ENCODE measurements at places on chromosomes 13 and 19.

DNA sequence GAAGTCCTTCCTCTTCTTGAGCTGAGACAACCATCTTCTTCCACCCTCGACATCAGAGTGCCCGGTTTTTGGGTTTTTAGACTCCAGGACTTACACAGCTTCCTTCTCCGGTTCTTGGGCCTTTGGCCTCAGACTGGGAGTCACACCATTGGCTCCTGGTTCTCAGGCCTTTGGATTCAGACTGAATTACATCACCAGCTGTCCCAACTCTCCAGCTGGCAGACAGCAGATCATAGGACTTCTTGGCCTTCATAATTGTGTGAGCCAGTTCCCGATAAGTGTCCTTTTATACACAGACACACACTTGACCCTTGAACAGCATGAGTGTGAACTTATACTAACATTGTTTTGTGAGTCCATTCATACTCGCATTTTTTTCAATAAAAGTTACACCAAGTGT, 166.0 kb upstream of the UBL3 start:
- no peak for DNase-seq

DNA sequence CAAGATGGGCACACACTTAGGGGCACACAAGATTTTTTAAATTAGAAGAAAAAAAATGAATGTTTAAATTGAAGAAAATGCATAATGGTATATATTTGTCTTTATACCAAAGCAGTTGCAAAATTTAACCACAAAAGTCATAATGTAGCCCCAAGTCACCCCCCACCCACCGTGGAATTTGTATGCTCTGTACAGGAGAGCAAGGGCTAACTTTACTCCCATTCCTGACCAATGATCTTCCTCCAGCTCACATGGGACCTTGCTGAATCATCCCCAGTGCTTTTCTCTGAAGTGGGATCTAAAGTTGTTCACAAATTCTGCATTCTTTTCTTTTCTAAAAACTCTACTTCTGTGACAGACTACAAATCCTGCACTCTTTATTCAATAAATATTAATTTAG, 597.0 kb downstream of the UQCRFS1 start:
- DNase-seq, result no peak

- DNase-seq, result no peak
Measured at GRCh38 chr13:99015606-99016490, 38.0 kb upstream of the DOCK9 start.

GRCh38 chr13:43357564-43357963, 334.2 kb downstream of the DNAJC15 start:
- DNase-seq, result no peak

- DNase-seq, result no peak
Measured at GRCh38 chr13:25351404-25351803, 20.4 kb upstream of the ATP8A2 start.

- DNase-seq, result no peak
Measured at GRCh38 chr13:94324767-94325540, 154.5 kb downstream of the DCT start.

GRCh38 chr19:13622766-13623715, 116.8 kb upstream of the CACNA1A start:
- DNase-seq, result no peak

DNA sequence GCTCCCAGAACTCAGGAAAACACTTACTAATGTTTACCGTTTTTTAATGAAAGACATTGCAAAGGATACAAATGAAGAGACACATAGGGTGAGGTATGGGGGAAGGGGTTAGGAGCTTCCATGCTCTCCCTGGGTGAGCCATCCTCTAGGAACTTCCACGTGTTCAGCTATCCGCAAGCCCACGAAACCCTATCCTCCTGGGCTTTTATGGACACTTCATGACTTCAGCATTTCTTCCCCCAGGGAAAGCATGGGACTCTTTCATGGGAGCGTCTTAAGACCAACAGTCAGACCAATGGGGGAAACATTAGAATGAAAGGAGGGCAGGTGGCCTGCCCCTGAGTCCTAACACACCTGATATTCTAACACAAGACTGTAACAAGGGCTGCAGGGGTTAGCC, 6.6 kb upstream of the ESD start:
- DNase-seq, result no peak

DNA sequence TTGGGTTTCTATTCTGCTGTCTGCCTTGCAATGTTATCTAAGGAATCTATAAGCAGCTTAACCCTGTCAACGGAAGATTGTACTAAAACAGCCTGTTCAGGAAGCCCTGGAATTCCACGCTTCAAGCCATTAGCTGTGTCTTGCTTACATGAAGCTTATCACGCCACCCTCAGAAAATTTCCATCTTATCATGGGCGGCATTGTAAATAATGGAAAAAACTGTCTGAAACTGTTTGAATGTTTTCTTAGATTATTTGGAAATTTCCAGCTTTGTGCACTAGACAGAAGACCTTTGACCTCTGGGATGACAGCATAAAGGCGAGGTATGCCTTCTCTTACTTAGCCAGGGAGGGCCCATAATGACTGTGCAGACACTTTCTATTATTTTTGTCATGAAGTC, 319.7 kb downstream of the KCNRG start:
- DNase-seq, result no peak

DNA sequence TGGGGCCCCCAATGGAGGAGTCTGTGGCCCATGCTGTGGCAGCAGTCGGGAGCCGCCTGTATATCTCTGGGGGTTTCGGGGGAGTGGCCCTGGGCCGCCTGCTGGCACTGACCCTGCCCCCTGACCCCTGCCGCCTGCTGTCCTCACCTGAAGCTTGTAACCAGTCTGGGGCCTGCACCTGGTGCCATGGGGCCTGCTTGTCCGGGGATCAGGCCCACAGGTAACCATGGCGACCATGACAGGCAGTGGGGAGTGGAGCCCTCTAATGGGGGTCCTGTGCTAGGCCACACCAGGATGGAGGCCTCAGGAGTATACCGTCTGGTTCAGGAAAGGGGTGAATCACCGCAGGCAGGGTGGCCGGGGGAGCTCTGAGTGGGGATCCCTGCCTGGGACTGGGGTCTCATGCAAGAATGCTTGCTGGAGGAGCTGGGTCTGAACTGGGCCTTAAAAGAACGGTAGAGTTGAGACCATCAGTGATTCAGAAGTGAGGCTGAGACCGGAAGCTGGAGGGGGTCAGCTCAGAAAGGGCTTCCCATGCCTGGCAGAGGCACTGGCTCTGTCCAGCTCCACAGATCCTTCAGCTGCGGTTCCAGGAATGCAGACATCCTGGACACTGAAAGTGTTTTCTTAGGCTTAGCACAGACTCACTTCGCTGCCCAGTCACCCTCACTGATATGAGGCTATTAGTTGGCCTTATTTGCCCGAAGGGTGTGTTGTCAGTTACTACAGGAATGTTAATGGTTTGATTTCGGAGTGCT, 29.1 kb downstream of the CNFN start:
- DNase-seq, result no peak

GRCh38 chr13:33624253-33624652, 193.7 kb upstream of the RFC3 start:
- no peak for DNase-seq

GRCh38 chr19:18501832-18502231, 20.0 kb downstream of the ELL start:
- DNase-seq, result no peak

DNA sequence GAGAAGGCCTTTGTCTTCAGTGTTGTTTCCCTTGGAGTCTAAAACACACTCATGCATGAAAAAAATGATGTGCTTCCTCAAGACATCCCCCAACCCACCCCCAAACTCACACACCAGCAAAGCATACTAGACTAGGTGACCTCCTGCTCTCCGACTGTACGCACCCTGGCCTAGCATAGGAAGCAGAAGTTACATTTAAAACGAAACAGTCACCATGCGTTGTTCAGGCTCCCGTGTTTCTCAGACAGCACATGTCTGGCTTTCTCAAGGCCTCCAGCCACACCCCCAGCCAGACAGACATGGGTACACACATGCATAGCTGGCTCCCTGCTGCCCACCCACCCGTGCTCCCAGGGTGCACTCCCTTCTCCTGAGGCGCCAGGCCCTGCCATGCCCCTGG, 28.7 kb upstream of the C1QTNF9 start:
- no peak for DNase-seq

GRCh38 chr13:51858433-51859247, 3.1 kb upstream of the CCDC70 start:
- DNase-seq, result no peak

DNA sequence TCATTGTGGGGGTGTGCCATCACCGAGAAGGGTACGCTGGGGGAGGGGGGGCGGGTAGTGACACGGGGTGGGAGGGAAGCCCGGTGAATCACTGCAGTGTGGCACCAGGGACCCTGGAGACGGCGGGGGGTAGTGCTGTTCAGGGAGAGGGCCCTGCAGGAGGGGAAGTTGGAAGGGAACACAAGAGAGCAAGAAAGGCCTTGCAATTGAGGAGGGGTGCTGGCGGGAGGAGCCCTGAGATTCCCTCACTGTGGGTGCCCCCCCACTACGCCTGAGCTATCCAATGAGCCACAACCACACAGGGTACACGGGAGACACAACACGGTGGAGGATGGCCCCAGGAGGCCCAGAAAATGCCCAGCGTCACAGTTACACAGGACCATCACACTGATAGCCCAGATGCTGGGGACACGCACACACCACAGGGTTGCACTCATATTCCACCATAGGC, 516 bp upstream of the ATP1A3 start:
- peak; percentile 46 for DNase-seq

DNA sequence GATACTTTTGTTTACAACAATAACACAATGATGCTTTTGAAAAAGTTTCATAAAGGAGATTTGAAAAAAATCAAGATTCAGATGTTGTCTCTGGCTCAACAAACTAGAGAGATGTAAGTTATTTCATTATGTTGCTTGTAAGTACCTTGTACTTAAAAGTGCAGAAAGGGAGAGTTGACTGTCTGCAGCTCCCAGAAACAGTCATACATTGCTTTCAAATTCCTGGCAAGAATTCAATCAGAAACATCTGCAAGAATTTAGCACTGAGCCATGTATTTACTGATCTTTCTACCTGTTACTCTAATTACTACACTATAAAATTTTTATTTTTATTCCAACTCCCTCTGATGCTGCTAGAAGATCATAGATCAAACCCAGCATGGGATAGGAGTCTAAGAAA, 1261.3 kb upstream of the SPRY2 start:
- no peak for DNase-seq

GRCh38 chr13:46340011-46340410, 47.0 kb downstream of the RUBCNL start:
- DNase-seq, result no peak

GRCh38 chr19:44891016-44891882, at the start of gene TOMM40:
Gene TOMM40 (plus strand): TSS chr19:44891254. CDS start chr19:44891416, 162 bp downstream.
- peak; percentile 100 for DNase-seq

DNA sequence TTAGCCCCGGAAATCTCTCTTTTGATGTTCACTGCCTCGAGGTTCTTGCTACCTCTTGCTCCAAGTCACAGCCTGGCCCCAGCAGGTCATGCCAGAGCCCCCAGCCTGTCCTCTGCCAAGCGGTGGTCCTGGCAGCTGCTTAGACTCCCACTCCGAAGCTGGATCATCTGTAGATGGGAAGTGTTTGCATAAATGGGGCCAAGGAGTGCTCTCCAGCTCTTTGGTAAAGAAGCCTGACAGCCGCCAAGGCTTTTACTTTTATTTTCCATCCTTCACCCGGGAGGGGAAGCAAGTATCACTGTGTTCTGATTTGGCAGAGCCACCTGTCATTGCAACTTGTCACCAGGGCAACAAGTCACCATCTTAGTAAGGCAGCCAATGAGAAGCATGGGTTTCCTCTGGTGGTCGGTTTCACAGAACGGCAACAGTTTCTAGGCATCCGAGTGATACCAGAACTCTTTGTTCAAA, 10.6 kb upstream of the RETN start:
- DNase-seq, result no peak

DNA sequence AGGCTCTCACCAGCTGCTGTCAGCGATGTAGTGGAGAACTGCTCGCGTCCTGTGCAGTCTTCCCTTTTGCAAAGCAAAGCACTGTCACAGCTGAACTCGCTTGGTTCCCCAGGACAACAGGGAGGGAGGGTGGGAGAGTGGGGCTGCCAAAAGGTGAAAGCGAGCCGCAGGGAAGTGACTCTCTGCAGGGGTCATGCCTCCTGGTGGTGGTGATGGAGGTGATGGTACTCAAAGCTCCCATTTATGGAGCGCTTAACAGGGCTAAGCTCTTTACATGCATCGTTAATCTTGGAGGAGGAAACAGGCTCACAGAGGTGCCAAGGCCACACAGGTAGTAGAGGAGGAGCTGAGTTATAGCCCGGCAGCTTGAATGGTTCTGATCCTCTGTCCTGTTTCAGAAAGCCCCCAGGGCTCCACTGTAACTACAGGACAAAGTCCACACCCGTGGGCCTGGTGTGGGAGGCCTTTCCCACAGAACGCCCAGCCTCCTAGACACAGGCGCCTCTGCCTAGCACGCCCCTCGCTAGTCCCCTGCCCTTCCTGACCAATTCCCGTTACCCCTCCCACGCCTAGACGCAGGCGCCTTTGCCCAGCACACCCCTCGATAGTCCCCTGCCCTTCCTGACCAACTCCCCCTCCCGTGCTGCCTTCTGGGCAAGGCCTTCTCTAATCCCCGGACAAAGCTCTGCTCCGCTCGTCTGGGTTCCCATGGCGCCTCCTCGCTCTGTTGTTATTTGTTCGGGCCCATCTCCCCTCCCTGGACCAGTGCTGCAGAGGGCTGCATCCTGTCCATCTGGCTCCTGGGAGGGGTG, 10.7 kb downstream of the PPP1R37 start:
- no peak for DNase-seq

GRCh38 chr13:44431150-44431549, 57.5 kb downstream of the SERP2 start:
- DNase-seq, result no peak

DNA sequence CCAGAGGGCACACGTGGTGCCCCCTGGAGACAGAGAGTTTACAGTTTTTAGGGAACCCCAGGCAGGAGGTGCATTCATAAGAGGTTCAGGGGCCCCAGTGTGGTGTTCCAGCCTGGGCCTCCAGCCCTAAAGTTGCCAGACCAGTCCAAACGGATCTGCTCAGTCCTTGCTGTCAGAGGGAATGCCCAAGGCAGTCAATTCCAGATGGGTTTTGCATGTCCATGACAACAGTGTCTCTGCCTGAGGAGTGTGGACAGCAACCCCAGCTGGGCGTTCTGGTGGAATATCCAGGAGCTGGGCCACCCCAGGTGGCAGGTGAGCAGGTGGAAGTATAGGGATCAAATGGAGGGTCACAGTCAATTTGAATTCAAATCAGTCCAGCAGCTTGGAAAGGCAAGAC, 25.3 kb downstream of the FBXO27 start:
- no peak for DNase-seq

GRCh38 chr19:1283917-1284292, 1.8 kb upstream of the EFNA2 start:
- DNase-seq, result no peak

- DNase-seq, result no peak
Measured at GRCh38 chr13:93603043-93603442, 376.4 kb downstream of the GPC6 start.

- DNase-seq, result no peak
Measured at GRCh38 chr13:60745343-60745742, 348.3 kb downstream of the TDRD3 start.

DNA sequence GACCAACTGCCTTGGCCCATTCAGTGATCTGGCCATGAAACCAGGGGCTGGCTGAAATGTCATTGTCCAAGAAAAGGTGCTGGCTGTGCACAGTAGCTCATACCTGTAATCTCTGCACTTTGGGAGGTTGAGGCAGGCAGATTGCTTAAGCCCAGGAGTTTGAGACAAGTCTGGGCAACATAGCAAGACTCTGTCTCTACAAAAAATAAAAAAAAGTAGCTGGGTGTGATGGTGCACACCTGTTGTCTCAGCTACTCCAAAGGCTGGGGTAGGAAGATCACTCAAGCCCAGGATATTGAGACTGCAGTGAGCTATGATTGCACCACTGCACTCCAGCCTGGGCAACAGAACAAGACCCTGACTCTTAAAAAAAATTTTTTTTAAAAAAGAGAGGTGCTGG, 28.6 kb upstream of the C19orf12 start:
- DNase-seq, result no peak
